ENCODE measurements at places on chromosomes 7 and 10.

- no peak for DNase-seq
These were observed 17.1 kb downstream of the NPFFR1 start for GRCh38 chr10:70266701-70267100.

DNA sequence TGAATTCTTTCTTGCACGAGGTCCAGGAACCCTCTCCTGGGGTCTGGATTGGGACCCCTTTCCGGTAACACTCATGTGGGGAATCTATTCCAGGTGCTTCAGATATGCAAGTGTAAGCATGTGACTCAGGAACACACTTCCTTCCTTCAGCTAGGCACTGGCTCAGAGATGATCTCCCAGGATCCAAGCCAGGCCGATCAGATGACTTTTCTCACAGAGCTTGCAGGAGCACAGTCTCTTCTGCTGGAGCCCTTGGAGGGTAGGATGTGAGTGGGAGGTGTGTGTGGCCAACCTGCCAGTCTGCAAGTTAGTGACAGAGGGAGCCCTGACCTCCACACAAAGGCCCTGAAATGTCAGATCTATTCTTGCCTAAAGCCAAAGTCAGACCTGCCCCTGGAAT lies 108.3 kb downstream of the CPXM2 start:
- no peak for DNase-seq

GRCh38 chr7:954330-955238 lies at the start of gene ADAP1:
TSS of gene ADAP1 (minus strand) at chr7:954680. CDS start at chr7:954477, 203 bp downstream.
- peak; percentile 87 for DNase-seq

DNA sequence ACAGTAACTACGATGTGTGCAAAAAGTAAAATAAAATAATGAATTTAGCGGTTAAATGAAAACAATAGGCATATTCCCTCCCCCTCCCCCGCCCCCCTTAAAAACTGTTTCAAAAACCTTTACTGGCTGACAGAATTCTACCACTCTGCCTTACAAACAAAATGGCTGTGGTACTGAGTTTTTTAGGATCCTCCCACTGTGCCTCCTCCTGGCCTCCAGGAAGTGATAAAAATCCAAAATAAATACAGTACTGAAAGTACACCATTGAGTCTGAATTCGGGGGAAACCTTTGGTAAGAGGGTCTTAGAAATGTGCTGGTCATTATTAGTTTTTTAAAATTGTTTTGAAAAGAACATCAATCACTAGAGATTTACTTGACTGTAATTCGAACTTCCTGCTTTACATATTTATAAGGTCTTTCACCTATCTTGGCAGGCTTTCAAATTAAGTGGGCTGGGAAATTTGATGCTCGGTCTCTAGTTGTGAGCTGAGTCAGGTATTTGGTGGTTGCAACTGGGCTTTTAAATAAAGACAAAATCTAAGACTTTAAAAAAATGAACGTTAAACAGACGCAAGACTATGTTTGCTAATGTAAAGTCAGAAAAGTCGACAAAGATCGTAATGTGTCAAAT lies 32.5 kb upstream of the EPC1 start:
- no peak for DNase-seq
